ENCODE measurements at places on chromosomes 11 and 22.

DNA sequence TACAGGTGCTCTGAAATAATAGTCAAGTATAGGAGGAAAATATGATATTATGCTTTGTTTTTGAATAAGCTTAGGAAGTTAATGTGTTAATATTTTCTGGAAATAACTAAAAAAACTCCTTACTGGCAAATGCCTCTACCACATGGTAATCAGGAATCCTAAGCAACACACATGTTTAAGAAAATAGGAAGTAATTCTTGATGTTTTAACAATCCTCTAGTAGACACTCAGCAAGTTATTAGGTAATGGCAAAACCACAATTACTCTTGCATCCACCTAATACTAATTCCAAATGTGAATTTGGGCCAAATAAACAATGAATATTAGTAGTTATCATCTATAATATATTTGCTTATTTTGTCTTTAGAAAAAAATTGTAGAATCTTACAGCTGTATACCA, 53.6 kb downstream of the SLC35F2 start:
- no peak for DNase-seq

- DNase-seq, result no peak
Observed at GRCh38 chr22:28279888-28280287, 360.8 kb upstream of the PITPNB start.

GRCh38 chr11:124633355-124633754, 10.7 kb downstream of the TBRG1 start:
- DNase-seq, result no peak

DNA sequence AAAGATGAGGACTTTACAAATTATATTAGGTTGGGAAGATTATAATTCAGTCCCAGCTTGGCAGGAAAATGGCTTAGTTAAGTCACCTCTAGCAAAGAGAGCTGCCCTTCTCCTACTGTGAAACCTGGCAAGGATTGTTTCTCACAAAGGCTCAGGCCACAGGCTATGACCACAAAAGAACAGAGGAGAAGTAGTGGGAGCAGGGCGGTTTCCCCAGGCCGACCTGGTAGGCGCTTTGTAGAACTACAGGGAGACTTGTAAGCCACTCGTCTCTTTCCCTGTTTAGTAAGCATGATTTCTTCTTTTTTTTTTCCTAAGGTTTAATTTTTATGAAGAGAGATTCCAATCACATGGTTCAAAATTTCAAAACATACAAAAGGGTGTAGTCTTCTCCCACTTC, 4.6 kb downstream of the SNAP29 start:
- no peak for DNase-seq

GRCh38 chr11:96794152-96794551, 404.3 kb downstream of the JRKL start:
- no peak for DNase-seq

DNA sequence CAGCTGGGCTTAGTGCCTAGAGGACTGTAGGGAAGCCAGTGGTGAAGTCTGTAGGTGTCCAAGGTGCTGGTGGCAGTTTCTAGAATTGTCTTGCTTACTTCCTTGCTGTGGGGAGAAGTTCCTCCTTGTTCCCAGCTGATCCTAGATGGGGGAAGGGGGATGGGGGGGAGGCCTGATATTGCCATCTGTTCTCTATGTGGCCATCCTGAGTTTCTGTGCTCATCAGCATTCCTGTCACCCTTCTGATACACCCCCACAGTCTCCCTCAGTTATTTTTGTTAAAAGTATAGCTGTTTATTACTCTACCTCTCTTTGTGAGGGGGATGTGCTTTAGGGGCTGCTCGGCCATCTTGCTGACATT, 36.5 kb downstream of the MADD start:
- no peak for DNase-seq

All from stimulated activated CD8-positive, alpha-beta memory T cell treated with anti-CD3 and anti-CD28 coated beads, Interleukin-4, amount 100 ng/mL, for 4 hours (primary cell).